ENCODE measurements at places on chromosomes 7 and 10.

DNA sequence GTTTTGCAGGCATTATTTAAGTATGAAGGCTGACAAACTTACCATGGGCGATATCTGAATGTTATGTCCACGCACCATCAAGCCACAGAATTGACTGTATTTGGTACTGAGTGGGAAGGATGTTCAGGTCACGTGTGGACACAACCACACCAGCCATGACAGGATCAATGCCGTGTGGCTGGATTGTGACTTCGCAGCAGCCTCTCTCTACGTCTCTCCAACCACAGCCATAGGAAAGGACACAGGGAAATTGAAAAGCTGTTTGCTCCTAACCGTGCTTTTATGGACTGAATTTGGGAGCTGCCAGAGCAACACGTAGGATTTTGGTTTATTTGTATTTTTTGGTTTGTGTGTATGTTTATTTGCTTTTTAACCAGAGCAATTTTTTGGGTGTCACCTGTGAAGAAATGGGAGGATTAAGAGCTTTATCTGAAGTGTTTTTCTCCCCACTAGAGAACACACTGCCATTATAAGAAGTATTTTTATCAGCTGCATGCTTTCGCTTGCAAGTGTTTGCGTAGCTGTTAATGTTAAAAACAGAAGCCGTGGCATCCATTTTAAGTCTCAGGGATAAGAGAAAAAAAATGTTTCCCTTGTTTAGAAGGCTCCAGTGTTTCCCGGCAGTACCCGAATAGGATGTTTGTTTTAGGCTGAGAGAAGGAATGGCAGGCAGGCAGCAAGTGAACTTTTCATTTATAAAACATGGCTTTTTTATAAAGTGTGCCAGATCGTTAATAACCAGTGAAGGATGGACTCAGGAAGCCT lies 401.1 kb upstream of the NFE2L3 start:
- DNase-seq, result no peak

DNA sequence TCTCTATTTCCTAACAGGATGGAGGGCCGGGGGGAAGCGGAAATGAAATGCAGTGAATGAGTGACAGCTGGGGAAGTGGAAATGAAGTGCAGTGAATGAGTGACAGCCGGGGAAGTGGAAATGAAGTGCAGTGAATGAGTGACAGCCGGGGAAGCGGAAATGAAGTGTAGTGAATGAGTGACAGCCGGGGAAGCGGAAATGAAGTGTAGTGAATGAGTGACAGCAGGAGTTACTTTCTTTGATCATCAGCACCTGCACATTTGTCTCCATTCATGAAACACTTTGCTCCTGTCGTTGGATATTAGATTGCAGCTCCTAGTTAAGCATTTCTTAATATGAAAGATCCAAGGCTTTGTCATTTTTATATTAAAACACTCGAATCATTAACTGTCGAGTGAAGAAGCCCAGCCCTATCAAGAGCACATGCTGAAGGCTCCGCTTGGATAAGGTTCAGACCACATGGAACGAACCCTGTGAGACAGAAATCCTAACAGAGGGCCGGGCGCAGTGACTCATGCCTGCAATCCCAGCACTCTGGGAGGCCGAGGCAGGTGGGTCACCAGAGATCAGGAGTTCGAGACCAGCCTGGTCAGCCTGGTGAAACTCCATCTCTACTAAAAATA lies 406.0 kb upstream of the ADARB2 start:
- DNase-seq, result no peak

DNA sequence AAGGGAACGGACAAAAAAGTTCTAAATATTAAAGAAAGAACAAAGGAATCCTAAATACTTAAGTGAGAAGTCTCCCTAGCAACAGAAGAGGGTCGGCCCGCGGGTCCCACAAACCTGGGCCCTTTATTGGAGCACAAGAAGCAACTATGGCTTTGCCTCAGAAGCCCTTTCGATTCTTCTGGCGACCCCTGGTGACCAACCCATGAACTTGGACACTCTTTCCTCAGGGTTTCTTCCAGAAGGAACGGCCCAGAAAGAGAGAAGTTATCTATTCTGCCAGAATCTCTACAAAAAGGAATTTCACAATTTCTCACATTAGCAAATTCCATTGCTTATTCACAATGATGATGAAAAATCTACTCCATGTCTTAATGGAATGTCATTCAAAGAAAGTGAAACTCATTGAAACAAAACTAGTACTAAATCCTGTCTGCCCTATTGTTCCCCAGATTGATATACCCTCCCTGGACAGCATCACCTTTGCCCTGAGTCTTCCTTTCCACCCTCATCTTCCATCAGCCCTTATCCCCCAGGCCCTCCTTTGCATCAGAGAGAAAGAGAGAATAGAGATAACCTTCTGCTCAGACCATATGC lies 43.7 kb downstream of the CPVL start:
- DNase-seq, result peak; percentile 62

GRCh38 chr7:69166979-69167516 lies 431.2 kb upstream of the AUTS2 start:
- DNase-seq, result no peak

DNA sequence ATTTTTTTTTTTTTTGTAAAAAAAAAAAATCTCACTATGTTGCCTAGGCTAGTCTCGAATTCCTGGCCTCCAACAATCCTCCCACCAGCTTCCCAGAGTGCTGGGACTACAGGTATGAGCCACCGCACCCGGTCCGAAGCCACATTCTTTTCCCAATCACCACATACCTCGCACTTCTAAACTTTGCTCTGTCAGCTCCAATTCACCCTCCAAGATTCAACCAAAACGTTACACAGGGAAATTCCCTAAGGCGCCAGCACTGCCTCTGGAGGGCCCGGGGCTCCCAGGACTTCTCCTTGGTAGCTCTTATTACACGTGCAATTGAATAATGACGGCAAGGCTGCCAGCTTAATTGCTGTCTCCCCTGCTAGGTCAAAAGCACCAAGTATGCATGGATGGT lies 10.3 kb upstream of the DNAAF5 start:
- DNase-seq, result no peak
